ENCODE measurements at places on chromosomes 3 and 15. TPM values are rescaled to one million over a fixed set of nuclear protein-coding genes. Genes with fewer than 3 reads are reported as not detected.

- DNase-seq: no peak
Measured at GRCh38 chr3:31958701-31959152, 22.3 kb downstream of the OSBPL10 start.

- DNase-seq: no peak
Measured at GRCh38 chr3:42497009-42497731, 5.3 kb upstream of the VIPR1 start.

DNA sequence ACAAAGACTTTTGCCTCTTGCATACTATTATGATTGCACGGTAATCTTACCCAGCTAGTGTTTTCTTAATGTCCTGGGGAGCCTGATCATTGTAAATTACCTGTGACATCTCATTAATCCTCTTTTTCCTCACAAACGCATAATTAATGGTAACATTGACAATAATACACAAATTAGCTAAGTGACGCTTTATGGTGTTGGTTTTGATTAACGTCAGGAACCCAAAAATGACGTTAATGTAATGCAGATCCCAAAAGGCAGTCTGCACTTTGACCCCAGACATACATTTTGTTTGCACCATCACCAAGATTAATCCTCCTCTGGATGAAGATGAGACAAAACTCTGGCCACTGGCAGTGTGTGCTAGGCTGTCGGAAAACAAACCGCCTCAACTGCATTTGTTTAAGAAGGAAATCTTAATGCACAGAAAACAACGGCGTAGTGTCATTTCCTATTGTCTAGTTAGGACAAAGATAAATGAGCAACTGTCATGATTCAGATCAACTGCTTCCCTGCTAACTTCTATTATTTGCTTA is 83.9 kb upstream of the CDIN1 start:
- DNase-seq: no peak

DNA sequence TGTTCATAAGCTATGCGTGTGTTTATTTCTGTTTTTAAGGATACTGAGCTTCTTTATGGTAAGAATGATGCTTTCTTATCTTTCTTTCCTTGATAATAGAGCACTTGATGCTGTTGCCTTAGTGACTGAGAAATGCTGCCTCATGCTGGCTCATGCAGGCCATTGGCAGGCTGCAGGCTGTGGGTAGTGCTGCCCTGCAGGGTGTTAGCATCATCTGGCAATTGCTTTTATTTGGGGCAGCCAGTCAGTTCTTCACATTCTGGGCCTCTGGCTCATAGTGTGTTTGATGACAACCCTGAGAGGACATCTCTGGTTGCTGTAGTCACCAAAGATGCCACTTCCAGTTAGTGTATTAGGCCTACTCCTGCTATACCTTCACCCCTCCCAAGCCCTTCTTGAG is 66.2 kb upstream of the ONECUT1 start:
- no peak for DNase-seq

DNA sequence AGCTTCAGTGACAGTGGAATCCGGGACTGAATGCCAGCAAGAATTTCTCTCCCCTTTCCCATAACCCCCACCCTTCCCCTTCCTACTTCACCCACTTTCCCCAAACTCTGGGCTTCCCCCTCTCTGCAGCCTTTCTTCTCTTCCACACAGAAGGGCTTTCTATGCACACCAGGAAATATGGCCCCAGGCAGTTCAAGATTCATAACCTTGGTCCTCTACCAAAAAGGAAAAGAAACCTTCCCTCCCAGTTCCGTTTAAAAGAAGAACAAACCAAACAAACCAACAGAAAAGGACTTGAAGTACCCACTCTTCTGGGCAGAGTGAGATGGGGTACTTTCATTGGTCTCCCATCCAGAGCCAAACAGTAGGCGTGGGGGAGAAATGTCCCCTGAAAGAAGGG is 68.8 kb upstream of the ABHD2 start:
- no peak for DNase-seq

Gene FOXB1
- not detected for total RNA-seq

Gene LTK
- 0.40 TPM for total RNA-seq

Gene TGM5
- not detected for total RNA-seq

DNA sequence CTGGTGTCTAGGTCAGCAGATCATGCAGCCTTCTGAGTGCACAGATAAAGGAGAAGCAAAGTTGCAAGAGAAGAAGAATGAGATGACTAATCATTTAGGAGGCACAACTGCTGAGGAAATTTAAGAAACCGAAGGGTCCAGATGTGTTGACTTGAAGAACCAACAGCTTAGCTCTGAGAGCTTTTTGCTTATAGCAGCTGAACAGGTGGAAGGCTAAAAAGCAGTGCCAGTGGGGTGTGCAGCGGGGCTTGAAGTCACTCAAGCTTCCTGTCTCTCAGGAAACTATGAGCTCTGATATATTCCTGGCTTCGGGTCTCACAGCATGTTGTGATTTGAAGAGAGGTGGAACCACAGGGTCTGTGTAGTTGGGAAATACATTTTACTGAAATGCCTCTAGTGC is 305.7 kb downstream of the RYR3 start:
- DNase-seq: no peak

- peak; percentile 14 for DNase-seq
Measured at GRCh38 chr3:187186801-187187421, 10.4 kb upstream of the RTP1 start.

- DNase-seq: peak; percentile 16
Measured at GRCh38 chr15:42549032-42549491, 424 bp downstream of the HAUS2 start.

GRCh38 chr15:45458746-45459403 is 63.7 kb downstream of the SLC30A4 start:
- DNase-seq: peak; percentile 84

Measured in transverse colon (tissue), 4 donors.